Heart right ventricle (tissue), 16 donors: ENCODE measurements at places on chromosomes 3 and 15.

- DNase-seq, result no peak
These were observed 83.2 kb upstream of the PLSCR4 start for GRCh38 chr3:146334151-146334550.

- no peak for DNase-seq
These were observed 220.2 kb downstream of the NTRK3 start for GRCh38 chr15:88036154-88036839.

- DNase-seq, result no peak
These were observed 106.8 kb downstream of the ANP32A start for GRCh38 chr15:68713874-68714273.

DNA sequence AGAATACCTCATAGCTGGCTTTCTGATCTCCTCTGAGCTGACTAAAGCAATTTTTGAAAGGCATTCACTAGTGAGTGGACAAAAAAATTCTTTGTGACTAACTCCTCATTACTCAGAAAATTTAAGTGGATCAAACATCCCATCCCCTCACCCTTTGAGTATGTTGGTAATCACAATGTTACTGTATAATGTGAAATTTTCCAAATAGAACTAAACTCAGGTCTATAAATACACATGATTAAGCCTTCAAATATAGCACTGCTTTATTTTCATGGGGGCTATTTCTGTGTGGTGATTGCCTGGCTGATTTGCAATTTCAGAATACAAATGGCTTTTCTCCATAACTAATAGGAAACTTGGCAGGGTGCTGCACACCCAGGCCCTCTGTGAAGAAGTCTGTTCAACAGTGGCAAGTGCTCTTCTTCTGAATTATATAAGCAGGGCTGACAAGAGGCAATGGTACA, 45.9 kb upstream of the ACTC1 start:
- DNase-seq, result no peak

GRCh38 chr15:72923289-72923688, 129.0 kb upstream of the NEO1 start:
- no peak for DNase-seq
